Neural progenitor cell (in vitro differentiated cells): ENCODE measurements at places on chromosomes 4 and X.

GRCh38 chr4:7684294-7684693 lies 249.6 kb upstream of the PSAPL1 start:
- DNase-seq, result no peak

DNA sequence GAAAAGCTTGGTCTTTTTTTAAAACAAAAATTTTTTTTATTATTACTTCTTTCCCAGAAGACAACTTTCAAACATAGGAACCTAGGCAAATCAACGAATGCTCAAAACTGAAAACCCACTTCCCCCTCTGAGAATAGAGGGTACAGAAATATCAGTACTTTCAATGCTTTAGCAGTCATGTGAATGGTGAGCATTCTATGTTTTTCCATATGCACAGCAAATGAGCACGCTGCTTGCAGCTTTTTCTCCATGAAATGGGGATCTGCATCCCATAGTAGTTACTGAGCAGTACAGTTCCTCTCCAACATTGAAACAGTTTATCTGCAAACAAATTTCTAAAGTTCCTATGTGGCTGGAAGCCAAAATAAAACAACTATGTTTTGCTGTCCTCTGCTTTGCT lies 108.4 kb upstream of the BMP2K start:
- DNase-seq, result no peak

- peak; percentile 88 for DNase-seq
Observed at GRCh38 chrX:40266490-40267333, 169.0 kb upstream of the BCOR start.

- no peak for DNase-seq
Observed at GRCh38 chrX:13697455-13697854, 8.5 kb downstream of the RAB9A start.

DNA sequence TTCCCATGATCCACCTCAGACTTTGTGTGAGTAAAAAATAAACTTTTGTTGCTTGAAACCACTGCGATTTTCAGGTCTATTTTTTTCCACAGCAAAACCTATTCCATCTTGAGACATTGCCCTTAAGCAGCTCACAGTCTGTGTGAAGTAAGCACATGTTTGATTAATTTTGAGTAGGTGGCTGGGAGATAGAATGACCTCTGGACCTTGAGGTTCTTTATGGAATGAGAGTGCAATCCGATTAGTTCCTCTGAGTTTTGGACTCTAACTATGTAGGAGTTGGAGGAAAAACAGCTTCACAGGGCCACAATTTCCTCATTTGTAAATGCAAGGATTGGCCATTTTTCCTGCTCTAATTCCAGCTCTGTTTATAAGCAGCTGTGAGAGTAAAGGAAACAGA lies 234.1 kb upstream of the IGFBP7 start:
- no peak for DNase-seq

GRCh38 chr4:181234951-181235680 lies 1008.1 kb upstream of the TENM3 start:
- no peak for DNase-seq

DNA sequence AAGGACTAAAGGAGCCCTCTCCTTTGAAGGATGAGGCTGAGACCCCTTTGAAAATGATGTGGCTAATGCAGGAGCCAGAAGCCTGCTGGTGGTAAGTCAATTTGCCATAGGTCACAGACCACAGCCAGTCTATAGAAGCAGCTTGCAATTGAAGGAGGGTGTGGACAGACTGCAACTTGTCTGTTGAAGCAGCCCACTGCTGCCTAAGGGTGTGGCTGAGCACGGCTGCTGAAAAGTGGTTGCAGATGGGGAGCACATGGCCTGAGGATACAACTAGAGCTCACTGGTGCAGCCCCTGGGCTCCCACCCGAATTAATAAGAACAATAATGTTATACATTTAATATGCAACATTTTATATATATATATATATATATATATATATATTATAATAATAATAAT lies 11.4 kb upstream of the EXOC1L start:
- DNase-seq, result peak; percentile 42

DNA sequence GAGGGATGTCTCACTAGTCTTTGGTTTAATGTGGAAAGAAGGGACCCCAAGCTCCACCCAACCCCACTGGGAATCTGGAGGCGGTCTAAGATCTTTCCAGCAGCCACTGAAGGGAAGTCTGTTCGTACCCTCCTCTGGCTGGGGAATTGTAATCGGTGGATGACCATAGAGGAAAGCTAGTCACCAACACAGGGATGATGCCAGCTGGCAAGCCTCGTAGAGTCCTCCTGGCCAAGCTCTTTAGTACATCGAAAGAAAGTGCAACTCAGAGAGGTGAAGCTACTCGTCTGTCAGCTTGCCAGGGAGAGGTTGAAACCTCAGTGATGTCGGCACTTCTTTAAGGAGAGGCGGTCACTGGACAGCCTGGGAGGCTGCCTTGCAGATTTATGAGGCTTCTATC lies 58.7 kb downstream of the MAMLD1 start:
- no peak for DNase-seq

DNA sequence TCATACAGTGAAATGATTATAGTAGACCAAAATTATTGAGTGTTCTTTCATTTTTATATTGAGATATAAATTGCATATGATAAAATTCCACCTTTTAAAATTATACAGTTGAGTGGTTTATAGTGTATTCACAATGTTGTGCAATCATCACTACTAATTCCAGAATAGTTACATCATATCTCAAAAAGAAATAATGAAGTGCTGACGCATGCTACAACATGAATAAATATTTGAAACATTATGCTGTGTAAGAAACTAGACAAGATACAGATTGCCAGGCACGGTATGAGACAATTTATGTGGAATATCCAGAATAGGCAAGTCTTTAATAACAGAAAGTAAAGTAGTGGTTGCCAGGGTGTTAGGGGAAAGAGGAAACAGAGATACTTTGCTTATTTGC lies 871.7 kb downstream of the FAM133A start:
- DNase-seq, result no peak

DNA sequence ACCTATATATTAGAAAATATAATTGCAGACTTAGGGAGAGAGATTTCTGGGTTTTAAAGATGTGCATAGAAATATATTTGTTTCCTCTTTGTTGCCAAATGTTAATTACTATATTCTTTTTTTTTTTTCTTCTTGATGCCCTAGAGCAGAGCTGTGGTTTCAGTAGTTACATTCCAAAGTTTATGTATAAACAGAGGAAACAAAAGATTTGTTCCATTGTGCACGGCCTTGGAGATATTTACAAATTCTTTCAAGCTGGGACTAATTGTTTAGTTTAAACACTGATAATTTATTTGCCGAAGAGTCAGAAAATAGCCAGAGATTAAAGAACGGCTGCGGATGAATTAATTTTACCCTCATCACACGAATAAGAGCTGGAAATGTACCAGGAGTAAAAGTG lies 85.1 kb downstream of the USP46 start:
- no peak for DNase-seq

- DNase-seq, result no peak
Observed at GRCh38 chr4:6621556-6621927, 18.9 kb upstream of the MRFAP1 start.

- DNase-seq, result peak; percentile 63
Observed at GRCh38 chrX:150363561-150364346, 637 bp downstream of the MAMLD1 start.

GRCh38 chr4:78684325-78685079 lies 91.6 kb upstream of the BMP2K start:
- no peak for DNase-seq

DNA sequence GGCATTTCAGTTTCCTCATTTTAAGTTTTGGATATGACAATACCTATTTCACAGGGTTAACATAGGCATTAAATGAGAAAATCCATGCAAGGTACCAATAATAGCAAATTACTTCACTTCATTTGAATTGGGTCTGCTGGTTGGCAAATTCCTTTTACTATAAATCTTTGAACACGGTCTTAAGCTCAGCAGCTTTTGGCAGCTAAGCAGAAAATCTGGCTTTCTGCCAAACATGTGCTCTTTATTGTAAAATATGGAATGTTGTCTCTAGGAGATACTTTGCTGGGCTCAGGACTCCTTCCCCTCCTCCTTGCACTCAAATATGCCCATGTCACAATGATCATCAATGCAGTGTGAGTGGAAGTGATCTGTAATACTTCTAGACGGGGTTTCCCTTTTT lies 16.8 kb upstream of the DMP1 start:
- no peak for DNase-seq
